ENCODE measurements at places on chromosomes 11 and 22. TPM values are rescaled to one million over a fixed set of nuclear protein-coding genes. Genes with fewer than 3 reads are reported as not detected.

GRCh38 chr11:69887330-69887729 lies 68.1 kb upstream of the FGF3 start:
- no peaks in the 10 kb centered on the region for H3K36me3 ChIP-seq
- no peak overlapping the region for H3K27ac ChIP-seq

GRCh38 chr11:68282141-68282860 lies 10.5 kb upstream of the C11orf24 start:
- peaks cover 26% of the 10 kb centered on the region for H3K4me1 ChIP-seq
- peak overlapping the region; percentile 86 for H3K27ac ChIP-seq
- peaks cover 6% of the 10 kb centered on the region for H3K36me3 ChIP-seq
- H3K4me3 ChIP-seq = peak overlapping the region; percentile 55
- H3K27me3 ChIP-seq = no peaks in the 10 kb centered on the region

- no peak overlapping the region for H3K4me3 ChIP-seq
- H3K27ac ChIP-seq = no peak overlapping the region
- H3K36me3 ChIP-seq = no peaks in the 10 kb centered on the region
- peak; percentile 41 for DNase-seq
- no peaks in the 10 kb centered on the region for H3K27me3 ChIP-seq
- H3K4me1 ChIP-seq = no peaks in the 10 kb centered on the region
Measured at GRCh38 chr11:28697920-28698827, 590.0 kb downstream of the METTL15 start.

RIMBP3B gene
- 0.05 TPM for total RNA-seq

PIM3 gene
- 79.7 TPM for total RNA-seq

RAB3IL1 gene
- not detected for total RNA-seq

Measured in activated CD8-positive, alpha-beta memory T cell treated with anti-CD3 and anti-CD28 coated beads, Interleukin-2, amount 10 ng/mL, durations not matched to agents 7 days and 5 days (primary cell).